ENCODE measurements at places on chromosomes 12 and 14.

DNA sequence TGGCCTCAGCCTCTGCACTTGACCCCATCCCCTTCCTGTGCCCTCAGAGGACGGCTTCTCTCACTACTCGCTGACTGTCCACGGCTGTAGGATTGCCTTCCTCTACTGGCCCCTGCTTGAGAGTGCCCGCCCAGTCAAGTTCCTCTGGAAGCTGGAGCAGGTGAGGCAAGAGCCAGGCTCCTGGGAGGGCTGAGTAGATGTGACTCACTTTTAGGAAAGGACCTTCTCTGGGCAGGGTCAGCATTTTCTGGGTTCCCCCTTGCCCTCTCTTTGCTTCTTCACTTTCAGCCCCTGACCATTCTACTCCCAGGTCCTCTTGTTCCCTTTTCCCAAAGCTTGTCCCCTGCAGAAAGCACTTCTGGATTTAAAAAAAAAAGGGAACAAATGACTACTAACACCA lies 7.7 kb downstream of the CLSTN3 start:
- no peak for DNase-seq

- DNase-seq: no peak
These were observed 121.6 kb downstream of the SCARB1 start for GRCh38 chr12:124742111-124742510.

GRCh38 chr14:63454863-63455622 lies 88.1 kb downstream of the PPP2R5E start:
- DNase-seq: peak; percentile 39

- DNase-seq: no peak
These were observed 935 bp upstream of the CKB start for GRCh38 chr14:103523575-103523954.

DNA sequence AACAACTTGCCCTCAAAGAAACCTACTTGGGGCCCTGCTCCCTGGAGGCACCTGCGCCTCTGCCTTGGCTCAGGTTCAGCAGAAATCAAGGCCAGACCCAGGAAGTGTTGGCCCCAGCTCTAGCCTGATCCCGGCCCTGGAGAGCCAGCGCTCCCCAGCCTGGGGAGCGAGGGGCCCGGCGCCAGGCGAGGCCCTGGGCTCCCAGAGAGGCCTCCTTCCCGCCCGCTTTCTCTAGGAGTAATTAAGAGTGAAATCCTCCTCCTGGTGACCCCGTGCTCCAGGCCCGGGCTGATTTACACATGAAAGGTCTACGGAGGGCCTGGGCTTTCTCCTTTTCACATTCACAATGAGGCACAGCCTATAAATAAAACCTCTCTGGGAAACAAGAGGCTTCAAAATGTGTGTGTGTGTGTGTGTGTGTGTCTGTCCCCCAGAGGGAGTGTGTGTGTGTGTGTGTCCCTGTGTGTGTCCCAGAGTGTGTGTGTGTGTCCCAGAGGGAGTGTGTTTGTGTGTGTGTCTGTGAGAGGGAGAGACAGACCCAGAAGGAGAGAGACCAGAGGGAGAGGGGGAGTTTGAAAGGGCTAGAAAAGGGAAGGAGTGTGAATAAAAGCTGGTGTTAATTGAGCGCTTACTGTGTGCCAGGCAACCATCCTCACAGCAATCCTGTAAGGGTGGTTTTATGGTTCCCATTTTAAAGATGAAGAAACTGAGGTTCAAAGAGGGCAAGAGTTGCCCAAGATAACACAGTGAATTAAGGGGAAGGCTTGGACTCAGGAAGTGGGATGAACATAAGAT lies 23.8 kb upstream of the COX6A1 start:
- DNase-seq: no peak

GRCh38 chr14:36553656-36554260 lies 28.7 kb downstream of the NKX2-8 start:
- DNase-seq: peak; percentile 51

GRCh38 chr12:54017027-54017788 lies 8.4 kb downstream of the HOXC8 start:
- peak; percentile 44 for DNase-seq

GRCh38 chr14:81105378-81105777 lies 115.4 kb downstream of the GTF2A1 start:
- DNase-seq: no peak

DNA sequence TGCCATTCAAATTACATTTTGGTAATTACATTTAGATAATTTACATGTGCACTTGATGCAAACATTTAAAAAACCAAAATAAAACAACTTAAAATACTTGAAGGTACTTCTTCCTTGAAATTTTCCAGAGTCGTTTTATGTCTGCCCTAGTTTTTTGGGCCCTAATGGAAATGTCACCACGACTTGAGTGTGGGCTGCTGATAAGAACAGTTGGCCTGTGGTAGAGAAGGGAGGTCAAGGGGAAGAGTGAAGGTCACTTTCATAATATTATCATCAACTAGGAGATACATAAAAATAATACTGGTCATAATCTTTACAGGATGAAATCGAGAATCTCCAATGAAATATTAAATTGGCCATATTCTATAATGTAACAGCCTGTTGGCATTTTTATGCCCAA lies 23.1 kb downstream of the ZDHHC17 start:
- DNase-seq: no peak

DNA sequence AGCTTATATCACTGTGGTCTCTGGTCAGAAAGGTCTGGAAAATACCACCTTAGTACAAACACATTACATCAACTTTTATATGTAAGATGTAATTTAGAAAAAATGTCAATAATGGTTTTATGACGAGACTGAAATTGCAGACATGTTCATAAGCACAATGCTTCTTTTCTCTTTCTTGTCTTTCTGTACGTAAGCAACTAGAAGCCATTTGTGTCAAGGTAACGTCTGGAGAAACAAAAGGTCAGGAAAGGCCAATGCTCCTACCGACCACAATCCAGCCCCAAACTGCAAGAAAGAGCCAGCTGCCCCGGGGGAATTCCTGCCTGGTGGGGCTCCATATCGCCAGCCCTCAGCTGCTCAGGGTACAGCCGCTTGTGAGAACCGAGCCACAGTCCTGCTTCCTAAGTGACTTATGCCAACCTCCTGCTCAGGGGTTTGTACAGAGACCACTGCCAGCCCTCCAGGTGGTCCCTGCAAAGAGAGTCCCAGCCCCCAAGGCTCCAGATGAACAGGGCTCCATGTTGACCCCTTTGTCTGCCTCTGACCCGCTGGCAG lies 6.3 kb downstream of the ZNF839 start:
- no peak for DNase-seq

DNA sequence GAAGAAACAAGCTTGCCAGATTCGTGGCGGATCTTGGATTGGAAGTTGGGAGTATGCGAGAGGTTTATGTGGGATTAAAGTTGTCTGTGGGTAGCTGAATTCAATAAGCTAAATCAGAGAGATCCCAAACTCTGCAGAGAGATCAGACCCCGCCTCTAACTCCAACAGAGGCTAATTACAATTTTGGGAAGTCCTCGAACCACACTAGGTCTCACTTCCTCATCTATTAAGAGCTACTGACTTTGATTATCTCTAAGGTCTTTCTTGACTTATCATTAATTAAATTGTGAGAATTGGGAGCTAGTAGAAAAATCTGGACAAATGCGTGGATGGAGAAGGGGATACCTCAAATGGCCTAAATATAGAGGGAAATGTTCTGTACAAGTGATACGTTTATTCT lies 9.1 kb downstream of the NTF3 start:
- DNase-seq: no peak

- no peak for DNase-seq
These were observed 137.7 kb upstream of the NEDD1 start for GRCh38 chr12:96769400-96769799.

DNA sequence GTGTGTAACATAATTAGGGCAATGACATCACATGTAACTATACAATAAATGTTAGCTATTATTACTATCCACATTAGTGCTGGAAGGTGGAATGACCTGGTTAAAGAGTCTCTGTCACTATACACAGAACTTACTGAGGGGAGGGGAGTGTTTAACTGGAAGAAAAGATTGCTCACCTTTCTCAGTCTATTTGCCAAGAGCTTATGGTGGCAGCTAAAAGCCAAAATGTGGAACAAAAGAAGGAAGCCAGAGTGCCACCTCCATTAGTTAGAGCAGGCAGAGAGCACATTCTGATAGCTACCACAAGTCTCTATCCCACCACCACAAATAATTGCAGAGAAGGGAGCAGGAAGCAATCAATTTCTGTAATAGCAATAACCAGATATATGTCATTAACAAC lies 124.4 kb downstream of the MED13L start:
- DNase-seq: no peak

- no peak for DNase-seq
These were observed 3.0 kb downstream of the ZBTB1 start for GRCh38 chr14:64507376-64508156.

GRCh38 chr14:96176811-96177211 lies 27.8 kb upstream of the BDKRB2 start:
- no peak for DNase-seq

- DNase-seq: peak; percentile 98
These were observed 293.1 kb upstream of the FKBP4 start for GRCh38 chr12:2501464-2502191.

- DNase-seq: no peak
These were observed 23.7 kb downstream of the YLPM1 start for GRCh38 chr14:74786796-74787315.

DNA sequence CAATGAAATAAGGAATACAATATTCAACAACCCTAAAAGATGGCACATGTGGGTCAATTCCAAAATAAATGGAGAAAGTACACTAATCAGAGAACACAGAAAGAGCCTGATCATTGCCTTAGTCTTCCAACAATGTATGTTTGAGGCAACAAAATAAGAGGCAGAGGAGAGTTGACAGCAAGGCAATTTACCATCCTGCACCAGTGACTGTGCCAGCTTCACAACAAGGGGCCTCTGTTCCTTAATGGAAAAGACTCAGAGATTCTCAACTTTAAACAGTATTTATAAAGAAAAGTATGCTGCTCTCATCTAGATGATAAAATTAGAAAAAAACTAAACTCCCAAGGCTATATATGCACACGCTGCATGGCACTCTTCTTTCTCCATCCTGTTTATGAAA lies 25.9 kb downstream of the EPS8 start:
- DNase-seq: no peak

GRCh38 chr12:92634202-92634601 lies 68.6 kb upstream of the PLEKHG7 start:
- no peak for DNase-seq

GRCh38 chr12:62296001-62296400 lies 35.8 kb downstream of the USP15 start:
- peak; percentile 37 for DNase-seq

DNA sequence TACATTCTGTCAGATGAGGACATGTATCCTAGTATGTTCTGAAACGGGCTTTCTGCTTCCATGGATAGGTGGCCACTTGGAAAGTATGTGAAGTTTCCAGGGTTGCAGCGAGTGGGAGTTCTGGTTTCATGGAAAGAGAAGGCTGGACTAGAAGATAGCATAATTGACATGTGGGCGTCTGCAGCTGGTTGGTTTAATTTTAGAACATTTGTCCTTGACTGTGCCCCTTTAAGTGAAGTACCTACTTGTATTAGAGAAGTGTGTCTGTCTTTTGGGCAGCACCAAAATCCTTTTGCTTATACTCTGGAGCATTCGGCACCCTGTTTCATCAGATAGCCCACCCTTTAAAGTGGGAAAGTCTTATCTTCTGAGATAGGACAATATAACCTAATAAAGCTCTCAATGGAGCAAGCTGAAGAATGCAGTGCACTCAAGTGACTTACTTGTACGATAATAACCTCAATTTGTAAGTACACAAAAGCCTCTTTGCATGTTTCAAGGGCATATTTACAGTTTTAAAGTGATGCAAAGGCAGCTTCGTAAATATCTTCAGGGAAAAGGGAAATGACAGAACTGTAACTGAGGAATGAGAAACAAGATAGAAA lies 35.2 kb downstream of the NTN4 start:
- no peak for DNase-seq

DNA sequence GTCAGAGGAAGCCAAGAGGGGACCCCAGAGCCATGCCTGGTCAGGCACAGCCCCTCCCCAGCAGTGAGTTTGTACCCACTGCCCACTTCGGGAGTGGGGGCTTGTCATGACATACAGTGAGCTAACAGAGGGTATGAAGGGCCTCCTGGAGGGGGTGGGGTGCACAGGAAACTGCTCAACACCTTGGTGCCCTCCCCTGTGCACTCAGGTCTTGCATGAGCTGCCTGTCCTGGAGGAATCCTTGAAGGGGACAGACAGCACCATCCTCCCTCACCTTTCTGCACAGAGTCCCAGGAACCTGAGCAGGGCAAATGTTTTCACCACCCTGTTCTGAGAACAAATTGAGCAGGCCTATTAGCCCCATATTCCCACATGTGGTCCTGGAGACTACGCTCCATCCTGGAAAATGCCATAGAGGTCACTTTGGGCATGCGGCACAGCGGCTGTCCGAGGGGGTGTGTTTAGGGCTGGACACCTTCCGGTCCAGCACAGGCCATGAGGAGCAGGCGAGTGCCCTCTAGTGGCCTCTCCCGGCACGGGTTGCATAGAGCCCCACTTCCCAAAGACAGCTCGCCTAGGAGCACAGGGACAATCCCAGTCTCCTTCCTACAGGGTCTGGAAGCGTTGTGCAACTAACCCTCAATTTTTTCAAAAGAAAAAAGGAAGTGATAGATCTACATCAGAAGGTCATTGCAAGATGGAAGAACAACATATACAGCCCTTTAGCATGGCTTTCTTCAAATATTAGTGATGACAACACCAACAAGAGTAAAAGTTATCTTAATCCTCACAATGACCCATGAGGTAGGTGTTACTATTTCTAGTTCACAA lies 31.9 kb upstream of the ZFP36L1 start:
- peak; percentile 75 for DNase-seq

DNA sequence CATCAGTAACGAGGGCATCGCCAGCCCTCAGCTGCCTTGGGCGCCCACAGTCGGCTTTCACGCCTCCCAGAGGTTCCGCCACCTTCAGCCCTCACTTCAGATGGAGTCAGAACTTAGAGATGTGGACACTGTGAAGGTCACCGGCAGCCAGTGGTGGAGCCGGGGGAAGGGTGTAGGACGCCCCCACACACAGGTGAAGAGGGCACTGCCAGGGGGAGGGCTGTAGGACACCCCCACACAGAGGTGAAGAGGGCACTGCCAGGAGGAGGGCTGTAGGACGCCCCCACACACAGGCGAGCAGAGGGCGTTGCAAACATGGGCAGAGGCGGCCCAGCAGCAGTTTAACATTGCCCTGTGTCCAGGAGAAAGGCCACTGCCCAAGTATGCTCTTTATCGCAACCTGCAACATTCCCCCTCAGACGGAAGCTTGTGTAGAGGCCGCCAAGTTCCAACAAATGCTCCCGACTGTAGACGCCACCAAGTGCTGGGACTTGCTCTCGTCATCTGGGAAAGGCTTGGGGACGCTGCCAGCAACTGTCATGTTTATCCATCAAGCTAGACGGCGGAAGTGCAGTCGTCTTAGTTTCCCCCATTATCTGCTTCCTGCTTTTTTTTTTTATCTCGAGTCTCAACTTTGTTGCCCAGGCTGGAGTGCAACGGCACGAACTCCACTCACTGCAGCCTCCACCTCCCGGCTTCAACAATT lies 4.9 kb upstream of the ANKLE2 start:
- no peak for DNase-seq

All from KBM-7 (cell line).